ENCODE measurements at places on chromosomes 11 and 22.

DNA sequence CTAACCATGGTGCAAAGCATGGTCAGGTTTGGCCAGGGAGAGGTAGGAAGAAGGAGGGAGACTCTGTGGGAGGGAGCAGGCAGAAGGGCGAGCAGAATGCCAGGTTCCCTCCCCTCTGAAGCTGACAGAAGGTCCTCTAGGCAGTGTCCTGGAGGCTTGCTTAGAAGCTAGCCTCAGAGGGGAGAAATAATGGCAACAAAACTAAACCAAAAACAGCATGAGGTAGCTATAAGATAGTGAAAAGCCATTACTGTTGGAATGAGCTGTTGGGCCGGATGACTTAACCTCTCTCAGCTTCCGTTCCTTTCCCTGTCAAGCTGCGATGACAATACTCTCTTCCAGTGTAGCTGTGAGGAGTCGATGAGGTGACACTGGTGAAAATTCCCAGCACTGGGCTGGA, 36.6 kb downstream of the RASSF10 start:
- no peak for DNase-seq

DNA sequence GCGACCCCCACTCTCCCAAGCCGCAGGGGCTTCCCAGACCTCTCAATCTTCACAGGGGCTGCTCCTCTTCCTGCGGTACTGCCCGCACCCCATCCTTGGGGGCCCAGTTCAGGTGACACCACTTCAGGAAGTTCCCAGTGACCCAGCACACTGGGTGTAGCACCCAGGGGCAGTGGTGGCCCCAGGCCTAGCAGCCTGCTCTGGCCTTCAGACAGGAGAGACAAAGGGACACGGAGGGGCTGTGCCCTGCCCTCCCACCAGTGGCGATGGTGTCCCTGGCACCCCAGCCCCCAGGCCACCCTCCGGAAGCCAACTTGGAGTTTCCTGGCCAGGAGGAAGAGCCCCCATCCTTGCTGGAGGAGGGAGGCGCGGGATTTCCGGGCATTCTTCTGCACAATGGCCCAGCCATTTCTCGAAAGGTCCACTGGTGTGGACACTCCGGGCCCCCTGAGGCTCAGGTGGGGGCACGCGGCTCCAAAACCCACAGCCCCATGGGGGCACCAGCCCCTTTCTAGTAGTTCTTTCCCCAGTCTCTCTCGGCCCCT, 978 bp upstream of the CLDN5 start:
- DNase-seq, result no peak

GRCh38 chr11:71301858-71302533, 49.6 kb upstream of the SHANK2 start:
- no peak for DNase-seq

GRCh38 chr22:42313804-42314581, 43.5 kb upstream of the TCF20 start:
- DNase-seq, result no peak

DNA sequence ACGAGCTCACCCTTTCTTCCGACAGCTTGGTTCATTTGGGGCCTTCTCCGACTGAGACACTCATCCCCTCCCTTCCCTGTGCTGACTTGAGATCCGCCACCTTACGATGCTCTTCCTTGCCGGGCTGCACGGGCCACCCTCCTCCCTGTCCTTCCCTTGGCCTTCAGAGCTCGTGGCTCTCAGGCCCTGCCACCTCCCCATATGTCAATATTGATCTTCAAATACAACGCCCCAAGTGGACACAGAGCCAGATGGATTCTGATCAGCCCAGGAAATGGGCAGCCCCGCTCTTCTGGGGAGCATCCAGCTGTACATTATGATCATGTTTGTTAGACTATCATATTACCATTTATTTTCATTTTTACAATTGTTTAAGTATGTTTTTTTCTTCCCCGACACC, 812.8 kb downstream of the TBC1D22A start:
- no peak for DNase-seq

- DNase-seq, result no peak
Observed at GRCh38 chr11:76752321-76753143, 30.6 kb upstream of the TSKU start.

DNA sequence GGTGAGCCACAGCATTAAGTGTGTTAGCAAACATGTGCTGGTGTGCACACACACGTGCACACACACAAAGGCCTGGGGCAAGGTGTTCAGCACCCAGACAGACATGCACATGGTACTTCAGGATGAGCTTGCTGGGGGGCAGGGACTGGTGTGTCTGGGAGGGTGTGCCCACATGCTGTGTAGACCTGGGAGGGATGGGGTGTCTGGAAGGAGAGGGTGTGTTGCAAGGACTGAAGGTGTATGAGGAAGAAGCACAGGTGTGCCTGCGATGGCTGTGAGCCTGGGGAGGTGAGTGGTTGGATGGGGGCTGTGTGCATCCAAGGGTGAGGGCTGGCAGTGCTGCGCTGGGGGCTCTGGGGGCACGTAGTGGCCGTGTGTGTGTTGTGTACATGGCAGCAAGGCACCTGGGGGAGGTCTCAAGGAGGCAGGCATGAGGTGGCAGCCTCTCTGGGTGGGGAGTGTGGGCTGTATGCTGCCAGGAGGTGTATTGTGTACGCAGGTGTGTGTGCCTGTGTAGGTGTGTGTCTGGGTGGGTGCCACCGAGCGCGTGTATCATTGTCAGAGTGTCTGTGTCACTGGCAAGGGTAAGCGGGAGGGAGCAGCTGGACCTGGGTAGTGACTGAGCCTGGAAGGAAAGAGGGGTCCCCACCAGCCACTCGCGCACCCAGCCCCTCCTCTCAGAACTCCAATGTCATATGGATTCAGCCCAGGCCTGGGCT, 2.2 kb downstream of the NRXN2 start:
- no peak for DNase-seq

GRCh38 chr11:76310832-76311595, 69.9 kb downstream of the THAP12 start:
- no peak for DNase-seq

DNA sequence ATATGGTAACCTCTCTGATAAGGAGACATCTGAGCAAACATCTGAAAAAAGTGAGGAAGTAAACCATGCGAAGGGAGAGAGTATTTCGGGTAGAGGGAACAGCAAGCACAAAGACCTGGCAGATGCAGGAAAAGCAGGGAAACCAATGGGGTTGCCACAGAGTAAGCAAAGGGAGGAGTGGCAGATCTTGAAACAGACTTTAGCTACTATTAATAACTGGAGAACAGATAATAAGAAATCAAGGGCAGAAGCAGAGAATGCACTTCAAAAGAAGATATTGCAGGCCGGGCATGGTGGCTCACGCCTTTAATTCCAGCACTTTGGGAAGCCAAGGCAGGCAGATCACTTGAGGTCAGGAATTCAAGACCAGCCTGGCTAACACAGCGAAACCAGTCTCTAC, 18.1 kb downstream of the MRTFA start:
- DNase-seq, result no peak

GRCh38 chr22:21029486-21030025, 2.8 kb downstream of the SLC7A4 start:
- no peak for DNase-seq

DNA sequence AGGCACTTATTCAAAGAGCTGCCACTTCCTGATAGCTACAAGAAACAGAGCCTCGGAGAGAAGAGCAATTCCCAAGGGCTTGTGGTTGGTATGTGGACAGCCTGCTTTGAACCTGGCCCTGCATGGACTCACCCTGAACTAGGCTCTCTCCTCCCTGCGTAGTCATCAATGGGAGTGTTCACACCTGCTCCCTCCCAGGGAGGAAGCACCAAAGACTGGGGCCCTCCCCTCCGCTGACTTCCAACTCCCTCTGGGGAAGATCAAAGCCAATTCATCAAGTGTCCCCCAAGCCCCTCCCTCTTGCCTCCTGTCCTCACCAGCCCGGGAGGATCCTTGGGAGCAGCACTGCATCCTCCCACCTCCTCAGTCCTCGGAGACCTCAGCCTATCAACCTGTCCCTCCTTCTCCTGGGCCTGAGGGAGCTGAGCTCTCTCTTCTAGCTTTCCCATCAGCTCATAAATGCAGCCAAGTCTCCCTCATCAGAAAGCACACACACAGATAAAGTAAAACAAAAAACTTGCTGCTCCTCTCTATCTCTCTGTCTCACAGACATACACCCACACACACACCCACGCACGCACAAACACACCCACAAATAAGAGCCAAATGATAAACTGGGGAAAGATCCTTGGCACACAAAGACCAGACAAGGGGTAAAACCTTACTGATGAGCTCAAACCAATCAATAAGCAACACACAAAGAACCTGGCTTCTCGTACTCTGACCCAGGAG, 3.3 kb downstream of the A4GALT start:
- no peak for DNase-seq

GRCh38 chr11:68666849-68667248, 17.5 kb upstream of the GAL start:
- no peak for DNase-seq

DNA sequence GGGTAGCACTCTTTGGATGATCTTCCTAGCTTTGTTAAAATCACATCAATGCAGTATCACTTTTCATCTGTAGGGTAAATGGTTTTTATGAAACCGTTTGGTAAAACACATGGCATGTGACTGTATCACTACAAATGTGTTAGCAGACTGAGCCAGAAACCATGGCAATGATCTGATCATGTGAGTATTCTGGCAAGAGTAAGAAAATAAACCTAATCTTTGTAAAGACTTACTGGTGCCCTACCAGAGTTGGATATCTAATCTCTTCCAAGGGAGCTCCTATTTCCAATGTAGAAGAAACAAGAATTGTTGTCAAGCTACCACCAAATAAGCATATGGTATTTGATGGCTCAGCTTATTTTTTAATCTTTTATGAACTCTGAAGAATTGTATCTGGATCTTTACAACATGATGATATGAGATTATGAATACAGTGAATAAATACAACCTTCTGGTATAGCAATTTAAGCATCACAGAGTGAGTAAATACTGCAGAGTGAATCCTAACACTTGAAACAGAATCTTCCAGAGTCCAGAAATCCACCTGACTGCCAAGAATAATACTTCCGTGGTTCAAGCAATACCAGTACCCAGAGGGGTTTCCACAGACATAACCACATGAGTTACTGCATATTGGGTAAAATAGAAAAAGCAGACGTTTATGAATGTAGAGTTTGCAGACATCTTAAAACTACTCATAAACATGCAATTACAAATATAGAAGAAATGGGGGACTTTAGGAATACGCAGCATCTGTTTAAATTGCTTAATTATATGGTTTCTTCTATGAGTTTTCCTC, 238.8 kb downstream of the TTC28 start:
- no peak for DNase-seq

DNA sequence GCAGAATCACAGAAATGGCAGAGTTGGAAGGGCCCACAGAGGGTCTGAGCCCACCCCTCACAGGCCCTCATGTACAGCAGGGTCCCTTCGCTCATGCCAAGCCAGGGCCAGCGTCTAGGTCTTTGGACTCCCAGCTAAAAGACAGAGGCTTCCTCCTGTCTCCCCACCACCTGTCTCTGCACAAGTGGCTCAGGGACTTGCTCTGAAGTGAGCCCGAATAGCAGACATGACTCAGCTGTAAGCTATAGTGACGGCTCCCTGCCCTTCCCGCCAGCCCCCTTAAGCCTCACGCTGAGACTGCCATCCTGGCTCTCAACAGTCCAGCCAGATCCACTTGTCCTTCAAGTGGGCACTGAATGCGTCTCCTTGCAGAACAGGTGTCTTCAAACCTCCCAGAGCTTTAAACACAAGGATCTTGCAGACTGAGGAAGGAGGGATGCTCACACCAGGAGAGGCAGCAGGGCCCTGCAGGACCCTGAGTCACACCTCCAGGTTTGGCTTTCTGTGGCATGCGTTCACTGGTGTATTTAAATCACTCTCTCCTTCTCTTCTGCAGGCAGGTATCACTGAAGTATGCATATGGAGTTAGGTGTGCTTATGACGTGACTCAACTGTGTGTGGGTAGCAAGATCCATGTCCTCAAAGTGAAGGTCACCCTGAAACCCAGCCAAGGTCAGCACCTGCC, 154.9 kb downstream of the CACNA1I start:
- no peak for DNase-seq

DNA sequence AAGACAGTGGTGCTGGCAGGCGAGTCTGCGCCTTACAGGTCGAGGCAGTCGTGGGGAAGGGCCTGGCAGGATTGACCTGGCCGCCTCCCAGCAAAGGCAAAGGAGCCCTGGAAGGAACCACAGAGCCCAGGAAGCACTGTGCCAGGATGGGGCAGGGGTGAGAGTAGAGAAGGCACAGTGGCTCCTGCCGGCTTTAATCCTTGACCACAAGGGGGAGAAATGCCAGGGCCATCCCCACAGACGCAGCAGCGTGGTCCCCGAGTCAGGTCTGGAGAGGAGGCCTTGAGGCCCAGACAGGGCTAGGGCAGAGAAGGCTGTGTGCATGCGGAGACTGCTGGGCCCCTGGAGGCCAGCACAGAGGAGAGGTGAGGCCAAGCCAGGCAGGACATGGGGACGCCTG, 9.9 kb upstream of the NDUFS8 start:
- no peak for DNase-seq

DNA sequence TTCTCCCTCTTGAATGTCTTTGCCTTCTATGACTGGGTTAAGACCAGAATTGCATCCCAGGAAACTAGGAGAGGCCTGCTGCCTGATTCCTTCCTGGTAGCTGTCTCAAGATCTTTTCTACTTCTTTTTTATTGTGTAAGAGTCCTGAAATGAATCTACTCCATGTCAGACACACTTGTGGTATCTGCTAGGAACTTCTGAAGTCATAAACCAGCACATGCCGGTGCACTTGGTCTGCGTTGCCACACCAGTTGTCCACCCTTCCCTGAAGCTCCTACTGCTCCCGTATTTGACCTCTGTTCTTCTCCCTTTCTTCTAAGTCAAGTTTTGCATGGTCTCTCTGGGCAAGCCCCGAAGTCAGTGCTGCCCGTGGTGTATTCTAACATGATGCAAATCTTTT, 644.2 kb downstream of the ETS1 start:
- no peak for DNase-seq

- no peak for DNase-seq
Observed at GRCh38 chr11:31817621-31818424, 6.7 kb upstream of the PAX6 start.

- DNase-seq, result no peak
Observed at GRCh38 chr11:93213622-93214021, 15.8 kb upstream of the SLC36A4 start.

DNA sequence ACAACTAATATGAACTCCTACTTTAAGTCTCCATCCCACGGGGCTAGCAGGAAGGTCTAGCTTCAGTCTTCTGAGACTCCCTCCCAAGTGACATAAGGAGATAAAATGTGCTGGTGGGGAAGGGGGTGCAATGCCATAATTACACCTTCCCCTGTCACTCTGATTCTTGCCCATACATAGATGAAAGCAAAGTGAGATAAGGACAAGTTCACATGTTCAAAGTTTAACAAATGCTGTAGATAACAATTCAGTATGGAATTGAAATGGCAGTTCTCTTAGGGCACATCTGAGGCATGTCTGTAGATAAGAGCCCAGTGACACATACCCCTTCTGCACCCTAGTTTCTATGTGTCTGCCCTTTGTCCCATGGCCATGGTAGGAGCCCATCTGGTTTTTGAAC, 38.2 kb upstream of the PANX1 start:
- no peak for DNase-seq

GRCh38 chr11:128399251-128400121, 187.9 kb downstream of the ETS1 start:
- DNase-seq, result no peak

DNA sequence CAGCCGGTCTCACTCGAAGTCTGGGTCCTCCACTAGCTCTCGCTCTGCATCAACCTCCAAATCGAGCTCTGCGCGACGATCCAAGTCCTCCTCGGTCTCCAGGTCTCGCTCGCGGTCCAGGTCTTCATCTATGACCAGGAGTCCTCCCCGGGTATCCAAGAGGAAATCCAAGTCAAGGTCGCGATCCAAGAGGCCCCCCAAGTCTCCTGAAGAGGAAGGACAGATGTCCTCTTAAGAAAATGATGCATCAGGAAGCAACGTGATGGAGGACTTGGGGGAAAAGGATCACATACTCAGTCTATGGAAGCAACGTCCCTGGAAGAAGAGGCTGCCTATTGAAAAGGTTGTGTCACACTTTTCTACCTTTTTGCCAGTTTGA, 1.1 kb downstream of the SRSF8 start:
- no peak for DNase-seq

Measured in stimulated activated CD4-positive, alpha-beta T cell treated with anti-CD3 and anti-CD28 coated beads, Interleukin-15, amount 100 ng/mL, for 1 hour (primary cell).